ENCODE measurements at places on chromosomes 12 and 14.

- DNase-seq, result no peak
These were observed 22.1 kb downstream of the ZFP36L1 start for GRCh38 chr14:68770553-68771286.

- no peak for DNase-seq
These were observed 4.8 kb downstream of the IFNG start for GRCh38 chr12:68154779-68155178.

GRCh38 chr14:51554339-51554920, 97.3 kb upstream of the FRMD6 start:
- peak; percentile 84 for DNase-seq

DNA sequence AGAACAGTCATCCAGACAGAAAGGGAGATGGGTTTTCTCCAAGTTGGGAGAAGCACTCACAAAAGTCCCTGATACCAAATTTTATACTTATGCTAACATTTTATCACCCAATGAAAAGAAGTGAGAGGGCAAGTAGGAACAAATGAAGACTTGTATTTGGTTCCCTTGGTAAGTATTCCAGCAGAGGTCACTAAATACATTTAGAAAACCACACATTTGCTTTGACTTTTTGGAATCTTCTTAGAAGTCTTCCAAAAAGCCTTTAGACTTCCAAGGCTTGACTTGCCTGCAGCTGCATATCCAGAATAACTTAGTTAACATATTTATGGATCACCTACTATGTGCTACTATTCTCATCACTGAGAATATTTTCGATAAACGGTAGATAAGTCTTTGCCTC, 3.1 kb upstream of the GYS2 start:
- peak; percentile 33 for DNase-seq

DNA sequence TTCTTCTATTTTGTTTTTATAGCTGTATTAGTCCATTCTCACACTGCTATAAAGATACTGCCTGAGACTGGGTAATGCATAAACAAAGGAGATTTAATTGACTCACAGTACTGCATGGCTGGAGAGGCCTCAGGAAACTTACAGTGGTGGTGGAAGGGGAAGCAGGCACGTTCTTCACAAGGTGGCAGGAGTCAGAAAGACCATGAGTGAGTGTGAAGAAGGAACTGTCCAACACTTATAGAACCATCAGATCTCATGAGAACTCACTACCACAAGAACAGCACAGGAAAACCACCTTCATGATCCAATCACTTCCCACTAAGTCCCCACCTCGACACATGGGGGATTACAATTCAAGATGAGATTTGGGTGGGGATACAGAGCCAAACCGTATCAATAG, 42.3 kb downstream of the ARMH4 start:
- no peak for DNase-seq

- no peak for DNase-seq
These were observed 55.0 kb downstream of the ANAPC7 start for GRCh38 chr12:110348431-110349059.

DNA sequence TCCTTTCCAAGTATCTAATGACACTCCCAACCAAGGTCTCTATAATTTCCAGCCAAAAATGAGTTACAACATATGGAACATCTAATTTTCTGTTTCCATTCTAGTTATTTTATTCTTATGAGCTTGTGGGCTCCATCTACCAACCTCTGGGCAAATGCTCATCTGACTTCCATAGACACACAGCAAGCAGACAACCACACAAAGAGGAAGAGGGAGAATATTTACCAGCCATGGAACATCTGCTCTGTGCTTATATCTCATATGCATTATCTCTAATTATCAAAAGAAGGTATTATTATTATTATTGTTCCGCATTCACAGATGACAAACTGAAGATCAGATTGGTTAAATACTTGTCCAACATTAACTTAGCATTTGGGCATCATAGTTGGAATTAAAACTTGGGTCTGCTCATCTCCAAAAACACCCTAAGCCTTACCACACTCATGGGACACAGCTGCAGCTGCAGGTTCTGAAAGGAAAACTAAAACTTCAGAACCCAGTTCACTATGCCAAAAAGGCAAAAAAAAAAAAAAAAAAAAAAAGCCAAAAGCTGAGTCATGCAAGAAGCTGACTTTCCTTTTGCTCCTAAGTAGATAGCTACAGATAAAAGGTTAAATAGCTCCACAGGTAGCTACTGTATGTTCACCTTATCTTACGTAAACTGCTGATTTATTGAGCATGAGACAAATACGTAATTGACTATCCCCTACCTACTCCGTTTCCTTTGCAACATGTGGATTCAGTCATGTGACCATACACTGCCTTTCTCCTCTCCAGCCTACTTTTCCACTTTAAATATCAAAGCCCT, 23.6 kb upstream of the TCL1B start:
- no peak for DNase-seq

GRCh38 chr12:64882687-64883086, 58.2 kb downstream of the TBC1D30 start:
- no peak for DNase-seq

DNA sequence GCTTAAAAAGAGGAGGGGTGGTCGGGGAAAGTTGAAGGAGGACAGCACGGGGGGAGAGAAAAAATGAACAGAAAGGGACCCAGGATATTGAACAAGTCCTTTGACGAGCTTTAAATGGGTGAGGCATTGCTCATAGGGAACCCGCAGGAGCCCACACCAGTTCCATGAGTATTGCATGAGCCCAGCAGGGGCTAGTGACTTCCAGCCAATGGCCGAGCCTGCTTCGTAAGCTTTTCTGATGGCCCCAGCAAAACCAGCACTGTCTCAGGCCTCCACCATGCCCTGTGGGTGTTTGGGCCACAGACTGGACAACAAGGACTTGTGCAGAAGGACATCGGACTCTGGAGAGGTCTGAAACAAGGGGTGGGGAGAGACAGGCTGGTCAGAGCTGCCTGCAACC, 109.5 kb downstream of the ZFP36L1 start:
- DNase-seq, result peak; percentile 80

DNA sequence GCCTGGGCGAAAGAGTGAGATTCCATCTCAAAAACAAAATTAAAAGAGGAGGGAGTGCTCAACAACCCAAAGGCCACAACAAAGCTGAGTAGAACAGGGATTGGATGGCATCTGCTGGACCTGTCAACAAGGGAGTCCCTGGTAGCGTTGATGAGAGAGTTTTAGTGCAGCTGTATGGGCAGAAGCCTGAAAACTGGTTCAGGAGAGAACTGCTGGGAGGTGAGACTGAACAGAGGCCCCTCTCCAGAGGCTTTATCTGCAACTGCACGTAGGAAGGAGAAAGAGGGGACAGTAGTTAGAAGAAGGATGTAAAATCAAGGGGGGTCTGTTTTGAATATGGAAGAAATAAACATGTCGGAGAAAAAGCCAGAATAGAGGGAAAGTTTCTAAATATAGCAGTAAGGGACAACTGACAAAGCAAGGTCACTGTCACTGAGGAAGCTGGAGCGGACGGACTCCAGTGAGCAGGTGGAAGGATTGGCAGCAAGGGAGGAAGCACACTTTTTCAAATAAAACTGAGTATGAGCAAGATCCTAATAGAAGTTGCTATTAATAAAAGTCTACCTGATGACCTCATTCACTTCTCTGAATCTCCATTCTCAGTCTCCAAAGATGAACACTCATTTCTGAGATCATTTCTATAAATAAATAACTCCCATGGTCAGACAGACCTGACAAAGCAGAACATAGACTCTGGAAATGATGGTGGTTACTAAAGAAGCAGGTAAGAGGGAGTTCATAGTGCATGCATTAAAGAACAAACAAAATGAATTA, 11.8 kb upstream of the ATF1 start:
- peak; percentile 16 for DNase-seq

GRCh38 chr12:104498211-104498801, 41.6 kb downstream of the CHST11 start:
- DNase-seq, result peak; percentile 63

- DNase-seq, result no peak
These were observed 41.7 kb downstream of the LARP4 start for GRCh38 chr12:50442178-50442908.

- DNase-seq, result no peak
These were observed 15.2 kb downstream of the GOLGA3 start for GRCh38 chr12:132813443-132813842.

DNA sequence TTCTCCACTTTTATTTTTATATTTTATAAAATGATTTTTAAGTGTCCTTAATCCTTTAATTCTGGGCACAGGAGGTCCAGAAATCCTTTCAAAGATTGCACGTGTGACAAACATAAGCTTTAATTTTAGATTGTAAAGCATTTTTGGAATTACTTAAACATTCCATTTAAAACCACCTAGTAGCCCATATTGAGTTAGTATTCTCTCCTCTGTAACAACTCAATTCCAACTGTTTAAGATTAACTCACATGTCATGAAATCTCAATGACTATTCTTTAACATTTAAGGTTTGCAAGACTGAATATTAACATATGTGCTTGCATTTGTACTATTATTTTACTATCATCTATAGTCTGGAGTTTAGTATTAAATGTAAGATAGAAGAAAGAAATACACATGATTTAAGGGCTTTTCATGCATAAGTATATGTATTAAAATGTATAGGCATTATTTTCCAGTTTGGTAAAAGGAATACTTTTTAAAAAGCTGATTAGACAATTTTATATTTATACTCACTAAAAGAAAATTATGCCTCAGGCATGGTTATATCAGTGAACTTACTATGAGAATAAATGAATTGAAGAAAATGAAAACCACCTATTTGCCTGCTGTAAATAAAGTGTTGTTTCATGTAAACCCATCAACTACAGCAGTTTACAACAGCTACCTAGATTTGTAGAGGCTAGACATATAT, 776.9 kb downstream of the SLC6A15 start:
- DNase-seq, result no peak

GRCh38 chr14:32507029-32507984, 178.2 kb downstream of the AKAP6 start:
- peak; percentile 89 for DNase-seq

DNA sequence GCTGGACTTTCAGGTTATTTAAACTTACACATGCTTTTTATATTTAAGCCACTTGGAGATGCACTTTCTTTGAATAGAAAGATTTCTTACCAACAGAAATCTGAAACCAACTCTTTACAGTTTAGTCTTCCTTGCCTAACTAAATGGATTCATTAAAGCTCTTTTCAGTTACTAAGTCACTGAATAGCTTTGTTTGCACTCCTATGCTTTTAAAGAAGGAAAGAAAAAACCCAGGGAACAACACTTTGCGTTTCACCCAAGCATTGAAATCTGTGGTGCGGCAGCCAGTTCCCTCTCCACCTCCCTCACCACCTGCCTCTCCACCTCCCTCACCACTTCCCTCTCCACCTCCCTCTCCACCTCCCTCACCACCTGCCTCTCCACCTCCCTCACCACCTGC, 70.3 kb downstream of the RIMBP2 start:
- DNase-seq, result no peak

DNA sequence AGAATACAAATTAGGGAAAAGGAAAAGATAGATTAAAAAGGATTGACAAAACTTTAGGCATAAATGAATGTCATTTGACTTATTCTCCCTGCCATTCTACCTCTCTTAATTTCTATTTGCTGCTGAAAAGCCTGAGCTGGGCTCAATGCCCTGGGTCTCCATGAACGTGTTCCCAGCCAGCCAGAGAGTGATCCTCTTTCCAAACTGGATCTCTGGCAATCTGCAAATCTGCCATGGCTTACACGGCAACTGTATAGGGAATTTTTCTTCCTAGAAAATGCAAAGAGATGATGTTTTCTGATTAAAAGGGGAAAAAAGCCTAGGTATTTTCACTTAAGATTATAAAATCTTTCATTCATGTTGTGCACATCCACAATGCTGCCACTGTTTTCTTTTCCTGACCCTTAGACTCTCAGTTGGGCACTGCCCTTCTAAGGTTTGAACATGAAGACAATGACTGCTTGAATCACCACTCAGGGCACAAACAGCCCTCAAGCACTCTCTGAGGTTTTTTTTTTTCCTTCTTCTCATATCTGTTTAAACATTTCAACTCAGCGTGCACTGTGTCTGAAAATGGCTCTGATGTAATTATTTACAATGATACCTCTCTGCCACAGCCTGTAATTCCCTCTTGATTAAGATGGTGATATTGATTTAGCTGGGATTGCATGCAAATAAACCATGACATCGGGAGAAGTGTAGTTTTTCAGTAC, 60.3 kb downstream of the DACT1 start:
- no peak for DNase-seq

GRCh38 chr12:100926669-100927248, 132.2 kb downstream of the ANO4 start:
- DNase-seq, result peak; percentile 33

- peak; percentile 66 for DNase-seq
These were observed 36.2 kb downstream of the PRMT8 start for GRCh38 chr12:3527181-3527580.

DNA sequence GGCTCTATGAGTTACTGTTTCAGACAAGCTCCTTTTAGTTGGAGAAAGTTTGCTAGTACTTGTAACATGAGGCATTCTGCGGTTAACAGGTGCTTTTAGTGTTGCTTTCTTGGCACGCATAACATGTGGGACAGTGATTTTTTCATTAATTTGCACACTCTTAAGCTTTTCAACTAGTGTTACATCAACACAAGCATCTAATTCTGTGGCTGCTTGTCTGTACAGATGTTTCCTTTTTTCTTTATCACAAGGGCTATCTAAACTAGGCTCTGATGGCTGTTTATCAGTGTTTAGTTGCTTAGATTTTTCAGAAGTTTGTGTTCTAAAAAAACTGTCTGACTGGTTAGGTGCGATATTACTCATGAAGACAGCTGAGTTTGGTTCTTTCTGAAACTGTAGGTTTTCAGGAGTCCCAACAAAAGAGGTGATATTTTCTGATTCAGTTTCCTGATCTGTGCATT, 120.1 kb downstream of the RALGAPA1 start:
- no peak for DNase-seq

- no peak for DNase-seq
These were observed 1.5 kb upstream of the FBRSL1 start for GRCh38 chr12:132488127-132489077.

GRCh38 chr14:19801118-19801464, 2.5 kb upstream of the OR4N2 start:
- no peak for DNase-seq

GRCh38 chr14:75277008-75277814, 1.4 kb upstream of the FOS start:
- peak; percentile 95 for DNase-seq

DNA sequence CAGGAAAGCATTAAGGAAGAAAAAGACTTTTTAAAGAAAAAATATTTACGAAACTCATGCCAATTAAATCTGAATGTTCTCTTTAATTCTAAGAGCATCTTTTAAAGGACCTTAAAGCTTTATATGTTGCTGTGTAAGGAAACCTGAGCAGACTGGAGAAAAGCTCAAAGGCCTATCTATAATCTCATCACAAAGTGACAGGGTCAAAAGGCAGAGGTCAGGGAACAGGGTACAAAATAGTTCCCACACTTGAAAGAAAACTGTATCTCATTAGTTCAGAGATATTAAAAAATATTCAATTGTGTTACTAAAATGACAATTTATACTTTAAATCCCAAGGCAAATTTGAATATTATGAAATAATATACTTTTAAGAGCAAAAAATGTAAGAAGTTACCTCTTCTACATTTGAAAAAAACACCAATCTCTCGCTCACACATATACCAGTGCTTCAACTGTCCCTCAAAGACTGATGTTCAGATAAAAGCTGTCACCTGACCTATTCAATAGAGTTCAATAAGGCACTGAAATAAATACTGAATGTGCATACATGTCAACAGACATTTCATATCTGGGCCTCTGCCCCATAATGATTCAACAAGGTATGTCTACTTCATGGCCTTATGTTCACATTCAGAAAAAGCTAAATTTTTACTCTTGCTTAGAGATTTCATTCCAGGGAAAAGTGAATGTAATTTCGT, 17.9 kb downstream of the DENND5B start:
- no peak for DNase-seq

All from astrocyte of the spinal cord (primary cell).